ENCODE measurements at places on chromosomes 6 and 20. TPM values are rescaled to one million over a fixed set of nuclear protein-coding genes. Genes with fewer than 3 reads are reported as not detected.

- no peaks in the 10 kb centered on the region for H3K4me1 ChIP-seq
- no peak overlapping the region for H3K4me3 ChIP-seq
These were observed 76.6 kb upstream of the PROKR2 start for GRCh38 chr20:5393218-5393870.

GRCh38 chr20:63413323-63413722 is 52.2 kb upstream of the CHRNA4 start:
- peaks cover 93% of the 10 kb centered on the region for H3K27me3 ChIP-seq
- no peaks in the 10 kb centered on the region for H3K36me3 ChIP-seq
- no peak overlapping the region for H3K4me3 ChIP-seq
- DNase-seq, result no peak
- no peaks in the 10 kb centered on the region for H3K4me1 ChIP-seq
- no peak overlapping the region for H3K27ac ChIP-seq

GRCh38 chr20:60313614-60314013 is 355.4 kb downstream of the CDH26 start:
- no peaks in the 10 kb centered on the region for H3K36me3 ChIP-seq
- peaks cover 56% of the 10 kb centered on the region for H3K27me3 ChIP-seq
- H3K27ac ChIP-seq, result no peak overlapping the region
- no peaks in the 10 kb centered on the region for H3K4me1 ChIP-seq

- DNase-seq, result no peak
- no peak overlapping the region for H3K27ac ChIP-seq
- no peaks in the 10 kb centered on the region for H3K4me1 ChIP-seq
- no peak overlapping the region for H3K4me3 ChIP-seq
- H3K27me3 ChIP-seq, result no peaks in the 10 kb centered on the region
These were observed 379.7 kb upstream of the MANEA start for GRCh38 chr6:95197590-95197989.

- no peak overlapping the region for H3K4me3 ChIP-seq
- no peaks in the 10 kb centered on the region for H3K27me3 ChIP-seq
- no peaks in the 10 kb centered on the region for H3K36me3 ChIP-seq
- H3K27ac ChIP-seq, result no peak overlapping the region
- H3K4me1 ChIP-seq, result no peaks in the 10 kb centered on the region
These were observed 266.5 kb upstream of the RIMS1 start for GRCh38 chr6:71619836-71620235.

The TUBB1 gene
- total RNA-seq, result 0.18 TPM

The SERAC1 gene
- 4.9 TPM for total RNA-seq

DNA sequence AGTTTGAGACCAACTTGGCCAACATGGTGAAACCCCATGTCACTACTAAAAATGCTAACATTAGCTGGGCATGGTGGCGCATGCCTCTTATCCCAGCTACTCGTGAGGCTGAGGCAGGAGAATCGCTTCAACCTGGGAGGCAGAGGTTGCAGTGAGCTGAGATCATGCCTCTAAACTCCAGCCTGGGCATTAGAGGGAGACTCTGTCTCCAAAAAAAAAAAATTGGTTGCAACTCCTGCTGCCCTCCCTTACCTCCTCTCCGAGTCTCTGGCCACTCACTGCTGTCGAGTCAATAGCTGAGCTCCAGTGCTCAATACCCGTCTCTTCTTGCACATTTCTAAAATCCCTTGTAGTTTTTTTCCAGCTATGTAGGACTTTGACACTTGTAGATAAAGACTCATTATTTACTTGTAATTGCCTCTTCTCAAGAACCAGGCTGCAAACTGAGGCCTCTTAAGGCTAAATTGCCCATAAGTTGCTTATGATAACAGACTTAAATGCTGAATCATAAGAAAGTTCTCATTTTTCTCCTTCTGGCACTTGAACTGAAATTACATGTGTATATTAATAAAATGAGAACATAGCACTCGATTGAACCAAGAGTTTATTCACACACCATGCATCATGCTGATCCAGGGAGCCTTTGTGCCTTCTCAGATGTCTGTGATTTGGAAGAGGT is 13.8 kb downstream of the HECA start:
- H3K27ac ChIP-seq, result no peak overlapping the region
- H3K27me3 ChIP-seq, result no peaks in the 10 kb centered on the region
- DNase-seq, result no peak
- no peaks in the 10 kb centered on the region for H3K4me1 ChIP-seq
- no peaks in the 10 kb centered on the region for H3K36me3 ChIP-seq

GRCh38 chr6:157655139-157655538 is 167.9 kb upstream of the SNX9 start:
- H3K27ac ChIP-seq, result no peak overlapping the region
- H3K36me3 ChIP-seq, result no peaks in the 10 kb centered on the region
- no peak overlapping the region for H3K4me3 ChIP-seq
- DNase-seq, result no peak
- H3K27me3 ChIP-seq, result no peaks in the 10 kb centered on the region

- no peaks in the 10 kb centered on the region for H3K27me3 ChIP-seq
- no peak overlapping the region for H3K4me3 ChIP-seq
These were observed 78.8 kb upstream of the DEFB112 start for GRCh38 chr6:50128420-50129005.

The GABRR1 gene
- total RNA-seq, result not detected

DNA sequence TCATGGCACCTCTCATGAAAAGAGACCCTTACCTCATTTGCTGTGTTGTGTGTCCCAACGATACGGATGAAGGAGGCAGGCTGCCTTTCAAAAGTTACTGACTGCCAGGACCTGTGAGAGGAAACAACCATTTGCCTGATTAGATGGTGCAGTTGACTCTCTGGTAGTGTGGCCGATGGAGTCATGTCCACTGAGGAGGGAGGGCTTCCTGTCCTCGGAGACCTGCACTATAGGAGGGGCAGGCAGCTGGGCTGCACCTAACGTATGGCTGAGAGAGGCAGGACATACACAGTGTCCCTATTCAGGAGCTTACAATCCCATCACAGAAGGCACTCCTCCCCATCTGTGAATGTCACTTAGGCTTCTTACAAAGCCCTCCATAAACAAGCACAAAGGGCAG is 373.0 kb downstream of the ZFAND3 start:
- H3K27ac ChIP-seq, result no peak overlapping the region
- no peaks in the 10 kb centered on the region for H3K36me3 ChIP-seq
- no peaks in the 10 kb centered on the region for H3K4me1 ChIP-seq
- DNase-seq, result no peak
- H3K27me3 ChIP-seq, result no peaks in the 10 kb centered on the region

DNA sequence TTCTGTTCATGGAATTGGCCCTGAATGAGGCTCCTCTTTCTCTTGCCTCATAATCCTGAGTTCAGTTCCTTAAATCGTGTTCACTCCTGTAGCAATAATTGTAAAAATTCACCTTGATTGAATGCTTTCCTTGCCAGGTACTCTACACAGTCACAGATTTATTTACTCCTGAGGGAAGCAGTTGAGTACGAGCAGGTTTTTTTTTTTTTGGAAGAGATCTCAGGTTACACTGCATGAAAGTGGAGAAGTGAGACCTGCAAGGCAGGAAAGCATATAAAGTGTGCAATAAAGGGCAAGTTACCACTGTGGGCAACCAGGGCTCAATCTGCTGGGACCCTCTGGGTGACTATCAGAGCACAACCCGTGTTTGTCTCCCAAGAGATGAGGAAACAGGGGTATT is 93.0 kb upstream of the DOK5 start:
- peaks cover 3% of the 10 kb centered on the region for H3K4me1 ChIP-seq
- no peaks in the 10 kb centered on the region for H3K27me3 ChIP-seq
- no peaks in the 10 kb centered on the region for H3K36me3 ChIP-seq
- no peak overlapping the region for H3K27ac ChIP-seq
- peak; percentile 4 for DNase-seq

DNA sequence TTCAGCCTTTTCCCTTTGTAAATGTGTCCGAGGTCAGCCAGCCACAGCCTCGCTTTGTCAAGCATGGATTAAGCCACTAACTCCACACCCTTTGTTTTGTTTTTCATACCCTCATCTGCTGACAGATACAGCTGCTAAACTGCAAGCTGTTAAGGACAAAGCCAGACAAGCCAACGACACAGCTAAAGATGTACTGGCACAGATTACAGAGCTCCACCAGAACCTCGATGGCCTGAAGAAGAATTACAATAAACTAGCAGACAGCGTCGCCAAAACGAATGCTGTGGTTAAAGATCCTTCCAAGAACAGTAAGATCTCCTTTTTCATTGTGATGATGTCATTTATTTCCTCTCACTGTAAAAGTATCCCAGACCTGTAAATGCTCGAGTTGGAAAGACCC is 269.3 kb downstream of the ARHGAP18 start:
- no peak for DNase-seq
- H3K27ac ChIP-seq, result no peak overlapping the region
- H3K4me1 ChIP-seq, result no peaks in the 10 kb centered on the region

DNA sequence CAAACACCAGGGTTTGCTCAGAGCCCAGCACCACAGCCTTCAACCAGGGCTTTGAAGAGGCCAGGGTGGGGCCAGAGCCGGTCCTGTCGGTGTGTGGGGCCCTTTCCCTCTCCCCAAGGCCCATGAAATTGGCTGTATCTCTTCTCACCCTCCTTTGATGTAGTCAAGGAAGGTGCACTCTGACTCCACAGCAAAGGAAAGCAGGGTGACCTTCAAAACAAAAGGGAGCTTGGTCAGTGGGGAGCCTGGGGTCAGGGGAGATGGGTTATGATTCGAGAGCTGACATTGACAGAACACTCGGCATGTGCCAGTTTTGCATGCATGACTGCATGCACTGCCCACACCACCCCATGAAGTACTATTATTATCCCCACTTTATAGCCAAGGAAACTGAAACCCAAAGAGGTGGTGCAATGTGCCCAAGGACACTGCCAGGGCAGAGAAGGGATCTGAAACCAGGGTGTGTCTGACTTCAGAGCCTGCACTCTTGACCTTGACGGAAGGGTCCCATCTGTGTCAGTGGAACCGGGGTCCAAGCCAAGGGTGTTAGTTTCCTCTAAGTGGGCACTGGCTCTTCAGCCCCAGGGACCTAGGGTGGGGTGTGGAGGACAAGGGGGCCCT is 55.4 kb downstream of the RAB44 start:
- peak overlapping the region; percentile 60 for H3K27ac ChIP-seq
- H3K36me3 ChIP-seq, result no peaks in the 10 kb centered on the region
- no peak for DNase-seq
- H3K27me3 ChIP-seq, result no peaks in the 10 kb centered on the region
- H3K4me3 ChIP-seq, result no peak overlapping the region
- peaks cover 60% of the 10 kb centered on the region for H3K4me1 ChIP-seq

The PAX1 gene
- total RNA-seq, result not detected

- no peak overlapping the region for H3K4me3 ChIP-seq
- no peaks in the 10 kb centered on the region for H3K27me3 ChIP-seq
- no peaks in the 10 kb centered on the region for H3K4me1 ChIP-seq
- no peaks in the 10 kb centered on the region for H3K36me3 ChIP-seq
- no peak overlapping the region for H3K27ac ChIP-seq
- DNase-seq, result no peak
These were observed 12.5 kb downstream of the MYH7B start for GRCh38 chr20:34968042-34968775.

The LINC00237 gene
- not detected for total RNA-seq

DNA sequence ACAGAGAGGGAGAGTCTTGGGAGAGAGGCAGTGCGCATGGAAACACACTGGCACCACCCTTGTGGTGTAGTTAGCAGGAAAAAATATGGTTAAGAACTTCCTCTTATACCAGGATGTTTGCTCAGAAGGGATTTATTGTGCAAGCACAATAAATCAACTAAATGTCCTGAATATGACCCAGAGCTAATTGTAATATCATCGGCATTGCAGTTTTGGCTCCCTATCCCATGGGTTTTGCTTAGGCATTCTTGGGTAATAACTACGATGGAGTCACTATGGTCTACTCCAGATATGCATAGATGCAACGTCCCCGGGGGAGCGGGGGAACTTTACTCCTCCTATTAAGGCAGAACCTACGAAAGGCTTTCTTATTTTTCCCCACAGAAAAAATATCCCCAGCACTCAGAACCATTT is 751.6 kb downstream of the EYS start:
- no peak for DNase-seq
- H3K27ac ChIP-seq, result no peak overlapping the region
- H3K27me3 ChIP-seq, result no peaks in the 10 kb centered on the region
- no peaks in the 10 kb centered on the region for H3K4me1 ChIP-seq
- H3K4me3 ChIP-seq, result no peak overlapping the region

The DEFB124 gene
- not detected for total RNA-seq

- no peak for DNase-seq
- no peaks in the 10 kb centered on the region for H3K4me1 ChIP-seq
- no peaks in the 10 kb centered on the region for H3K36me3 ChIP-seq
- H3K27me3 ChIP-seq, result peaks cover 6% of the 10 kb centered on the region
- no peak overlapping the region for H3K4me3 ChIP-seq
These were observed 259.2 kb downstream of the PRKN start for GRCh38 chr6:162468326-162468725.

- H3K27ac ChIP-seq, result no peak overlapping the region
- H3K27me3 ChIP-seq, result peaks cover 41% of the 10 kb centered on the region
- peaks cover 17% of the 10 kb centered on the region for H3K4me1 ChIP-seq
- no peak overlapping the region for H3K4me3 ChIP-seq
These were observed 8.2 kb upstream of the HRH3 start for GRCh38 chr20:62227977-62228958.

GRCh38 chr6:166005944-166006899 is 161.4 kb downstream of the TBXT start:
- H3K4me1 ChIP-seq, result no peaks in the 10 kb centered on the region
- no peaks in the 10 kb centered on the region for H3K36me3 ChIP-seq
- H3K4me3 ChIP-seq, result no peak overlapping the region
- peaks cover 56% of the 10 kb centered on the region for H3K27me3 ChIP-seq
- H3K27ac ChIP-seq, result no peak overlapping the region

- peaks cover 22% of the 10 kb centered on the region for H3K4me1 ChIP-seq
- H3K27ac ChIP-seq, result peak overlapping the region; percentile 49
- DNase-seq, result no peak
- peaks cover 6% of the 10 kb centered on the region for H3K36me3 ChIP-seq
- H3K27me3 ChIP-seq, result no peaks in the 10 kb centered on the region
- H3K4me3 ChIP-seq, result peak overlapping the region; percentile 76
These were observed 1.9 kb downstream of the PHIP start for GRCh38 chr6:79076160-79076559.

- H3K4me3 ChIP-seq, result no peak overlapping the region
- H3K27me3 ChIP-seq, result no peaks in the 10 kb centered on the region
- no peak overlapping the region for H3K27ac ChIP-seq
- H3K4me1 ChIP-seq, result no peaks in the 10 kb centered on the region
These were observed 61.4 kb downstream of the WDR27 start for GRCh38 chr6:169640351-169640852.

The NELFE gene
- total RNA-seq, result 43.0 TPM

DNA sequence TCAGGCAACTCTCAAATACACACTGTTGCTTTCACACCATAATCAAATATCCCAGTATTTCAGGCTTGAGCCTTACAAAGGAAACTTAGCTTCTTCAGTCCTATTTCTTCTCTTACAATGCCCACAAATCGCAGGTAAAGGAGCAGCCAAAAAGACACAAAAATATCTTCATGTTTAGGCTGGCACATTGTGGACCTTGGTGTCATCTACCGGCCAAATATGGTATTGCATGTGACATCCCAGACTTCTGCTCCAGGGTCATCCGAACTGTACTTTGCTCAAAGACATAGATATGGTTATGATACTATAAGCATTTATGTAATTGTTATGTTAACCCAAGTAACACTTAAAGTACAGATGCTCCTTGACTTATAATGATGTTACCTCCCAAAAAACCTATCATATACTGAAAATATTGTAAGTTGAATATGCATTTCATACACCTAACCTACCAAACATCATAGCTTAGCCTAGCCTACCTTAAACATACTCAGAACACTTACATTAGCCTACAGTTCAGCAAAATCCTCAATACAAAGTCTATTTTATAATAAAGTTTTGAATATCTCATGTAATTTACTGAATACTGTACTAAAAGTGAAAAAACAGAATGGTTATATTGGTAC is 4.6 kb downstream of the OR2H2 start:
- DNase-seq, result no peak
- H3K27me3 ChIP-seq, result peaks cover 51% of the 10 kb centered on the region
- H3K4me3 ChIP-seq, result no peak overlapping the region
- H3K36me3 ChIP-seq, result no peaks in the 10 kb centered on the region

Measured in PC-9 (cell line).